ENCODE measurements at places on chromosomes 12 and 14. TPM values are rescaled to one million over a fixed set of nuclear protein-coding genes. Genes with fewer than 3 reads are reported as not detected.

Gene RAD9B
- total RNA-seq = not detected

Gene DLST
- 35.2 TPM for total RNA-seq

Gene ERH
- total RNA-seq = 52.3 TPM

Gene SIX1
- 0.05 TPM for total RNA-seq

Gene TMEM120B
- 9.6 TPM for total RNA-seq

Gene KRT3
- not detected for total RNA-seq

Gene TUNAR
- total RNA-seq = not detected

Gene CYP27B1
- 11.0 TPM for total RNA-seq

Gene PRPH
- not detected for total RNA-seq

Gene FAM181A
- not detected for total RNA-seq

Gene EVL
- total RNA-seq = 6.9 TPM

All from HT-29 (cell line).